ENCODE measurements at places on chromosomes 12 and 14. TPM values are rescaled to one million over a fixed set of nuclear protein-coding genes. Genes with fewer than 3 reads are reported as not detected.

GSG1 gene
- not detected for polyA plus RNA-seq

RD3L gene
- polyA plus RNA-seq, result 4.3 TPM

TAS2R8 gene
- not detected for polyA plus RNA-seq

SYT1 gene
- not detected for polyA plus RNA-seq

TAC3 gene
- not detected for polyA plus RNA-seq

CISTR gene
- 2.5 TPM for polyA plus RNA-seq

RPL10L gene
- not detected for polyA plus RNA-seq

Data from heart left ventricle (tissue), 16 donors.